Stimulated activated CD4-positive, alpha-beta T cell treated with anti-CD3 and anti-CD28 coated beads, Interleukin-2, amount 100 ng/mL, for 48 hours (primary cell): ENCODE measurements at places on chromosomes 16 and 17.

DNA sequence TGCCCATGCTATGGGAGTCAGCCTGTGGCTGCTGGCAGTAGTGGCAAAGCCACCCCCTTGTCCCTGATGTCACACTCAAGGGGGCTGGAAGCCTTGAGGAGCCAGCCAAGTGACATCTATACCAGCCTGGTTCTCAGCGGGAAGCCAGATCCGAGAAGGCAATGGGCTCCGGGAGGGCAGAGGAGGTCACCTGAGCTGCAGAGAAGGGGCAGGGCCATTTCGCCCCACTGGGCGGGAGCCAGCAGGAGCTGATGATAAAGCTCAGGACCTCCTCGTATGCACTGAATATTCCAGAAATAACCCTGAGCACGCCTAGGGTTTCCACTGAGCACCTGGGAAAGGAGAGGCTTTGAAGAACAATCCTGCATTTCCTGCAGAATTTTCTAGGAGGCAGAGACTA, 19.0 kb downstream of the MRPS23 start:
- no peak for DNase-seq

- no peak for DNase-seq
These were observed 591.4 kb downstream of the TMEM114 start for GRCh38 chr16:7998789-7999453.

DNA sequence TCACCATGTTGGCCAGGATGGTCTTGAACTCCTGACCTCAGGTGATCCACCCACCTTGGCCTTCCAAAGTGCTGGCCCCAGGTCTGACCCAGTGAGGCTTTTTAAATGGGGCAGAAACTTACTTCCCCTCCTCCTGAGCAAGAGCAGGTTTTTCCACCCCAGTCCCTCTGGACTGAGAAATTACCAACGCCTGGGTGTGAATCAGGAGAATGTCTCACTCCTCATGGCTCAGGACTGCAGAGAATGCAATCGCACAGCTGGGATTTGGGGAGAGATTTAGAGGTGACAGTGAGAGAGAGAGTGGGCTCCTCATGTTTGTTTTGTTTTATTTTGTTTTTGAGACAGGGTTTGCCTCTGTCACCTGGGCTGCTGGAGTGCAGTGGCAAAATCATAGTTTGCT, 203.6 kb downstream of the RAB11FIP4 start:
- no peak for DNase-seq

- DNase-seq = no peak
These were observed 41.8 kb downstream of the NOL11 start for GRCh38 chr17:67759355-67760171.

DNA sequence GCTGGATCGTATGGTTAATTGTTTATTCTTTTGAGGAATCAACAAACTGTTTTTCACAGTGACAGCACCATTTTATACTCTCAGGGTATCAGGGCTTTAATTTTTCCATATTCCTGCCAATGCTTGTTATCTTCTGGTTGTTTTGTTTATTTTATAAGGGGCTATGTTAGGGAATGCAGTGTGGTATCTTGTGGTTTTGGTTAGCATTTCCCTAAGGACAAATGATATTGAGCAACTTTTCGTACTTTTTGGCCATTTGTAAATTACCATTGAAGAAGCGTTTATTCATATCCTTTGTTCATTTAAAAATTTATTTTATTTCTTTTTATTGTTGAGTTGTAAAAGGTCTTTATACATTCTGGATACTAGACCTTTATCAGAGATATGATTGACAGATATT, 322.0 kb upstream of the SALL1 start:
- no peak for DNase-seq

GRCh38 chr17:33944412-33944811, 310.7 kb upstream of the CCL2 start:
- no peak for DNase-seq

DNA sequence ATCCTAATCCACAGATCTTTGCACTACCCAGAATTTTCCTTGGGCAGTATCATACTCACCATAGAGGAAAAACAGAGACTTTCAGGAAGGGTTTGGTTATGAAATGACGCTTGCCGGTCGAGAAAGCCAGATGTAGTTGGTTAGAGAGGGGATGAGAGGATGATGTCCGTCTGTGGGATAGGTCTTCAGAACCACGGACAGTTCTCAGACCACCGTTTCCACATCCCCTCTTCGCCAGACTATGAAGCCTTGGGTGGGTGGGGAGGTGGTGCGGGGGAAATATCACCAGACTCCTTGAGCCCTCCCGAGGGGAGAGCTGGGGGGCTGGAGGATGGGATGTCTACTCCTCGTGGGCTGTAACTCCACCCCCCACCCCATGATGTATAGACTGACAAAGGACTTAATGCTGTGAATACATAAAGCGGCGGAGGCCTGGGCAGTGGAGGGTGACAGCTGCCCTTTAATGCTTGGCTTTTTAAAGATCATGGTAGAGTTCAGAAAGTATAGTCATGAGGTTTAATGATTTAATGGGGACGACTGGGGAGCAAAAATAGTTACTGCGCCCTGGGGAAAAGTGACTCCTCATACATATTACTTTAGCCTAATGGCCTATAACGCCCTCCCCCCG, 96.6 kb downstream of the MRM1 start:
- no peak for DNase-seq

DNA sequence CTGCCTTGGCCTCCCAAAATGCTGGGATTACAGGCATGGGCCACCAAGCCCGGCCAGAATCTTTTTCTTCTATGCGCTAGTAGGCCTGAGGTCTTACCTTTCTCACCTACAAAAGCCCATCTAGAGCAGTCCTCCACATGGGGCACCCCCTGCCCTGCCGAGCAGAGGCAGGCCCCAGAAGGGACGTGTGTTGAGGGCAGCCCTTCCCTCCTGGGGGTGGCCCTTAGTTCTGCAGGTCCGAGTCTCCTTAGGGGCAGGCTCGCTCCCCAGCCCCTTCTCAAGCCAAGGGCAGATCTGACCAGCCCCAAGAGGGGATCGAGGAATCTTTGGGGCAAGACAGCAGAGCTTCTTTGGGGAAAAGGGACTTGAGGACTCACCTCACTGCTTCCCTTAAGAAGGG, 17.9 kb upstream of the ALDH3A1 start:
- no peak for DNase-seq

GRCh38 chr17:75502721-75503329, 12.5 kb downstream of the CASKIN2 start:
- DNase-seq = no peak

- no peak for DNase-seq
These were observed 13.3 kb downstream of the SRCIN1 start for GRCh38 chr17:38592487-38592886.

GRCh38 chr16:48632137-48632774, 22.3 kb upstream of the N4BP1 start:
- no peak for DNase-seq

- DNase-seq = no peak
These were observed 15.0 kb upstream of the ADORA2B start for GRCh38 chr17:15929941-15930340.

GRCh38 chr16:28090646-28091377, 27.3 kb upstream of the GSG1L start:
- no peak for DNase-seq

DNA sequence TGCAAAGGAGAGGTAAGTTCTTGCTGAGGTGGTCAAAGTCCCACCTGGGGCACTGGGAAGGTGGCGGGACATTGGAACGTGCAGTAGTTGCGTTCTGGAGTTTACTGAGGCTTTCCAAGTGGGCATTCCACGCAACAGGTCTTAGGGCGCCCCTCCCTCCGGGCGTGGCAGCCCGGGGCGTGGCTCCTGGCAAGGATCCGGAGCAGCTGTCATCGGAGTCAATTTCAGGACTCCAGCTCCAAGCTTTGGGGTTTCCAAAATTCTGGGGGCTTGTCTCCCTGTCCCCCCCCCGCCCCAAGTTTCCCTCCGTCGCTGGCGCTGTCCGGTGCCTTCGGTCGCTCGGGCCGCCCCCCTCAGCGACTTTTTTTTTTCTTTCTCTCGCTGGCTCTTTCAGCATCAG, 43.1 kb upstream of the AMZ2 start:
- no peak for DNase-seq

DNA sequence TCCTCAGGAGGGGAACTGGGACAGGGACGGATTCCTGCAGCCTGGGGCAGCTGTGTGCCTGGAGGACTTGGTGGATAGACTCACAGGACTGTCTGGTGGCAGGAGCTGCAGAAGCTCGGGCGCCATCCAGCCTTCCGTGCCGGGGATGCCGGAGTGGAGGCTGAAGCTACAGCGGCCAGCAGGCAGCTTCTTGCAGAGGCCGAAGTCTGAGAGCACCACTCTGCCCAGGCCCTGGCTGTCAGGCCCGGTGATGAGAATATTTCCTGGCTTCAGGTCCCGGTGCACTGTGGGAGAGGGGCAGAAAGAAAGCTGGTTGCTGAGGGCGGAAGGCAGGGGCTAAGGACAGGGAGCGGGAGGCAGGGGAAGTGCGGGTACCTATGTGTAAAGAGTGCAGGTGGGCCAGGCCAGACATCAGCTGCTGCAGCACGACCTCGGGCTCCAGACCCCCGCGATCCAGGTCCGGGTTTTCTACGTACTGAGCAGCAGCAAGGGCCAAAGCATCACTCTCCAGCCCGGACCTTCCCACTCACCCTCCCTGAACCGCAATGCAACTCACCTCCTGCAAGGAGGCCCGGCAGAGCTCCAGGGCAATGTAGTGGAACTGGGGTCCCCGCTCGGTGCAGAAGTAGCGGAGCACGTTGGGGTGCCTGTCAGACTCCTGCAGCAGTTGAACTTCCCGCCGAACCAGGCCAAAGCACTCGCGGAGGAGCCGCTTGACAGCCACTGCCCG, 16.1 kb downstream of the PLK1 start:
- DNase-seq = no peak

DNA sequence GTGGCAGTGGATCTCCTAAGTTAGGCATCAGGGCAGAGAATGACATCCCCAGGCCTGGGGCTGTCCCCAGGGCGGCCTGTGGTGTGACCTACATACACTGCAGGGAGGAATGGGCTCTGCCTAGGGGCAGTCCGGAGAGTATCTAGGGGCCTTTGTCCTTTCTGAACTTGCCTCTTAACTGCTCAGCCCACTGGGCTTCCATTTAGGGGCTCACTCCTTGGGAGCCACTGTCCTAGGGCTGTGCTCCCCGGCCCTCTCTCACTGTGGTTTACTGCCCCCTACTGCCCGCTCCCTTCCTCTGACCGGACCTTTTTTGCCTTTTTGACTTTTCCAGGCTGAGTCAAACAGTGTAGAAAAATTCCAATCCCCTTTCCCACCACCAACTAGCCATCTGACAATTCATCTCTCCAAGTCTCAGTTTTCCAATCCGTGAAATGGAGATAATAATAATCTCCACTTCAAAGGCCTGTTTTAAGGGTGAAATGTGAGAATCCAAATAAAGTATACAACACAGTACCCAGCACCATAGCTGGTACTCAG, 66.8 kb downstream of the DNAH3 start:
- DNase-seq = peak; percentile 55

DNA sequence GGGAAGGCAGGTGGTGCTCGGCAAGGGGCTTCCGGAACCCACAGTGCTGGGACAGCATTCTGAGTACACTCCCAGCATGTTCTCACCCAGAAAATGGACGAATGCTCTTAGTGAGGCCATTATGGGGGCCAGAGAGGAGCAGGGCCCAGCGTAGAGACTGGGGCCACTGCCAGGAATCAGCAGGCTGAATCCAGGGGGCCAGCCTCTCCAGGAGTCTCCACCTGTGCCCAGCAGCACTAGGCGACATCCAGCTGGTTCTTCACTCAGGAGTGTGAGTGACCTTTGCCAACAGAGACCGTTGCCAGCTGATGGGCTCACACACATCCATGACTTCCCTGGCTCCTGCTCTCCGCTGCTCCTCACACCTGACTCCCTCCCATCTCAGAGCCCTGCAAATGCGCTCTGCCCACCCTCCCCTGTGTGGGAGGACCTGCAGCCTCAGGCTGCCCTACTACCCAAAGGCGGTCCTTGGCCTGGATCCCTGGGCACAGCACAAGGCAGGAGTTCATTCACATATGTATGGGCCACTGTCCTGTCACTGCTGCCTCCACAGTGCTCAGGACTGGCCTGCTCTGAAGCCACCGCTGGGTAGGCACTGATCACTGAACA, 5.1 kb downstream of the RHBDF1 start:
- DNase-seq = no peak

GRCh38 chr17:82668631-82669099, 20.4 kb upstream of the WDR45B start:
- DNase-seq = peak; percentile 36

DNA sequence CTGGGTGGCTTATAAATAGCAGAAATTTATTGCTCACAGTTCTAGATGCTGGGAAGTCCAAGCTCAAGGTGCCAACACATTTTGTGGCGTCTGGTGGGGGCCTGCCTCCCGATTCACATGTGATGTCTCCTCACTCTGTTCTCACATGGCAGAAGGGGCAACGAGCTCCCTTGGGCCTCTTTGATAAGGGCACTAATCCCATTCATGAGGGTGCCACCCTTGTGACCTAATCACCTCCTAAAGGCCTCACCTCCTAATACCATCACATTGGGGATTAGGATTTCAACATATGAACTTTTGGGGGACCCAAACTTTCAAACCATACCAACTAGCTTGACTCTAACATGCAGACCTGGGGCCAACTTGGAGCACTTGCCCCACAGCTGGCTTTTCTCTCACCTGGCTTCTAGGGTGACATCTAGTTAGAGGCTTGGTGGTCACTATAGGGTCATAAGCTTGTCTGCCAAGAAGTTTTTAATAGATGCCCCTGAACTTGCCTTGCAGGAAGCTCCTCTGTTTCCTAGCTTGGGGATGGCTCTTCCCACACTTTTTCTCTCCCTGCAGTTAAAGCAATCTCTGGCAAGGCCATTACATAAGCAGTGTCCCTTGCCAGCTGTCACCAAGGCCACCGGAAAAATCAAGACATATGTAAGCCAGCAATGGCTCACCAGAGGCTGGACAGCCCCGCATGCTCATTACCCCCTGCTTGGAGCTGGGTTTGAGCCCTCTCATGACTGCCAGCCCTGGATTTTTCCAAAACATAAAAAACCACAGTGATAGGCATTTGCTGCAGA, 8.4 kb upstream of the MED9 start:
- no peak for DNase-seq

- DNase-seq = no peak
These were observed 51.3 kb upstream of the ARL6IP1 start for GRCh38 chr16:18852647-18853046.

- DNase-seq = no peak
These were observed at the start of gene CHST4 for GRCh38 chr16:71526111-71526631. Gene CHST4, plus strand, starts transcription at chr16:71526426. Its CDS starts 10,252 bp downstream, at chr16:71536678.

- no peak for DNase-seq
These were observed 321.7 kb downstream of the C16orf95 start for GRCh38 chr16:86995456-86995855.

DNA sequence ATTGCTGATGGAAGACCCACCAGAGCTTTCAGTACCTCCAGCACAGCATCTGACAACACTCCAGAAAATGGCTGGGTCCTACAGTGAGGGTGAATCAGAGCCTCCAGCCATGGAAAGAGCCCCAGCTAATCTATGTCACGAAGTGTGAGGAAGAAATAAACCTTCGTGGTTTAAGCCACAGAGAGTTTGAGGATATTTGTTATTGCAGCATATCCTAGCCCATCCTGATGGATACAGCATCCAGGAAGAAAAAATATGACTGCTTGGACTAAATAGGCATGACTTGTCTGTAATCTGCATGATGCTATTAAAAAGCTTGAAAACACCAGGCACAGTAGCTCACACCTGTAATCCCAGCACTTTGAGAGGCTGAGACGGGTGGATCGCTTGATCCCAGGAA, 13.3 kb upstream of the CCL17 start:
- no peak for DNase-seq
